Aorta (tissue), 5 donors: ENCODE measurements at places on chromosomes 2 and 18.

GRCh38 chr2:76498360-76498759 is 787.6 kb upstream of the GCFC2 start:
- no peak for DNase-seq

DNA sequence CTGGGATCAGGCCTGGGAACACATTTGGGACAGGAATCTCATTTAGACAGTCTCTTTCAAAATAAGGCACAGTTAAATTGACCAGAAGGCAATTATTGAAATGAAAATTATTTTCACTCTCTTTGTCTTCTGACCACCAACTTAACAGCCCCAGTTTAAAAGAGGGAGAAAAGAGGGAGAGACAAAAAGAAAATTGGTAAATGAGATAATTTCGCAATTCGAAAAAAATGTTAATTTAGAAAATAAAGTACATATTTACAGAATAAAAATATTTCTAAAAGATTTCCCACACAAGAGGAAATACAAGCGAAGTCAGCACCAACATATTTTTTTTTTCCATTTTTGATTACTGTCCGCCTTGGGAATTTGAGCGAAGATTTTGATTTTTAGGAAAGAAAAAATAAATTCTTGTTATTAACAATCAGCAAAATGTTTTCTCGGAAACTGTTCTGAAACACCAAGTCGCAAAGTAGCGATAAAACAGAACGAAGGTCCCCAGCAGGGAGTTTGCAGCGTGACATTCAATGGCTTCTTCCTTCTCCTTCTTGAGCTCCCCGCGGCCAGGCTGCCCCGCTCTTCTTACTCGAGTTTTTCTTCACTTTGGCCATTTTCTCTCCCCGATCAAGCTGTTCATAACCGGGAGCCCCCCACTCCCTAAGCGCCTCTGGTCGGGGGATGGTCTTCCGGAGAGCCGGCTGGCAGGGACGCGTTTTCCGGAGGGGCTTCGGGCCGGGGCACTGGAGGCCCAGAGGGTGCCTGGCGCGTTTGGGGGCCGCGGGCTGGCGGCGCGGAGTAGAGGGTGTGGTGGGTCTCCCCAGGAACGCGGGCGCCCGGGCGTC is 5.0 kb downstream of the SP9 start:
- DNase-seq: no peak

- no peak for DNase-seq
These were observed 276.9 kb downstream of the CAMKMT start for GRCh38 chr2:44638649-44639048.

DNA sequence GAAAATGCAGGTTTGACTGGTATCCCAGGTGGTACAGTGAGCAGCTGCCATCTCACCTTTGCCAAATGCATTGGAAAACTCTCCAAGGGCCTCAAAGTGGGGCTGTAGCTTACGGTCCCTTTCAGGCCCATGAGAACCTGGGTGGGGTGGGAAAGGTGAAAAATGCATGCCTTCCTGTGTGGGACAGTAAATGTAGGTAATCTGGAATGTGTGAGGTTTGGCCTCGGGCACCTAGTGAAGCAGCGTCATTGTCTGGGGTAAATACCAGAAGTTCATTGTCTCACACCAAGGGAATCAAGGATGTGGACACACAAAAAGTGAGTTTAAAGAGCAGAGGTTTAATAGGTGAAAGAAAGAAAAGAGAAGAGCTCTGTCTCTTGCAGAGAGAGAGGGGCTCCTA is 36.6 kb downstream of the TIMM21 start:
- no peak for DNase-seq

GRCh38 chr18:8865934-8866333 is 160.6 kb downstream of the MTCL1 start:
- no peak for DNase-seq

DNA sequence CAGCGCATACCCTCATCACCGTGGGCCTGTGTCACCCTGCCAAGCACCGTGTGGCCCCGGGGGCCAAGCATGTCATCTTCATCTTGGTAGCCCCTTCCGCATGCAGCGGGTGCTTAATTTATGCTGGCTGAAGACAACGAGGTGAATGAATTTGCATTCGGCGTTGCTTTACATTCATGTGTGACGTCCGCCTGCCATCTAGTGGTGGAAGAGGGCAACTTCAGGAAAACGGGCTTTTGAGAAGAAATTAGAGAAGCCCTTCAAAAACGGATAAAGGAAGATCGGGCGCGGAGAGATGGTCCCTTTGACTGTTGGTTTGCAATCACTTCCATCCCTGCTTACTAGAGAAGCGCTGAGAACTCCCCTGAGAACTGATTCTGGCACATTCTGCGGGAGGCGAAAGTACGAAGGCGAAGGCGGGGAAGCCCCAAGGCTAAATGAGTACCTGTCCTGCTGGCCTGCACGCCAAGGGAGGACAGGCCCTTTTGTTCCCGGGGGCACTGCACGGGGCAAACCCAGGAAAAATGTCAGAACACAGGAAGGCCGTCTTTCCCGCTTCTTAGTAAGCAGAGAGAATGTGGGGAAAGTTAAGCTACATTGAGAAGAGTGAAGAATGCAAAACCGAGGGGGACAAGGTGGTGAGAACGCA is 145.9 kb downstream of the ZNF516 start:
- DNase-seq: no peak

DNA sequence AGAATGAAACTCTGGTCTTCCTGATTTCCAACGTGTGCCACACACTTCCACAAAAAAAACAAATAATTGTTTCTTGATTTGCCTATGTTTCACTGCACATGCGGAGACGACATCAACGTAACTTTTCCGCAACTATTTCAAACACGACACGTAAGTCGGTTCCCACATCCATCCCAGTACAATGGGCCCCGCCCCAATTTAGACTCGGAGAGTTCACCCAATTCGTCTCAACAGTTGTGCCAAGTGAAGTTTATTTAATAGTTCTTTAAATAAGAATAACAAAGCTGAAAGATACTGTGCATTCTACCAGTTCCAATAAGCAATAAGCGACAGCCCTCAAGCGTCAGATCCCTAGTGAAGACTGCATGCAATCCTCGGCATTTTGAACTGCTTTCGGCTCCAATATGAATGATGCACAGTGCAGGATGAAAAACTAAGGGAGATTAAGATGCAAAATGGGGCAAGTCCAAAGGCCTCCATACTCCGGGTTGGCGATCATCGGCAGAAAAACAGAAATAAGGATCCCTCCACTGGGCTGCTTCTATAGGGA is 664 bp downstream of the CCT4 start:
- DNase-seq: no peak

DNA sequence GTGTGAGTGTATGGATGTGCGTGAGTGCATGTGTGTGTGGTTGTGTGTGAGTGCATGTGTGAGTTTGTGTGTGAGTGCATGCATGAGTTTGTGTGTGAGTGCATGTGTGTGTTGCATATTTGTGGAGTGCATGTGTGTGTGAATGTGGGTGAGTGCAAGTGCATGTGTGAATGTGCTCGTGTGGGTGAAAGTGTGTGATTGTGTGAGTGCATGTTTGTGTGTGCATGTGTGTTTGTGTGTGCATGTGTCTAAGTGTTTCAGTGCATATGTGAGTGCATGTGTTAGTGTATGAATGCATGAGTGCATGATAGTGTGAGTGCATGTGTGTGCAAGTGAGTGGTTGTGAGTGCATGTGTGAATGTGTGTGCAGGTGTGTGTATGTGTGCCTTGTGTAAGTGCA is 343.4 kb upstream of the SALL3 start:
- DNase-seq: no peak

- DNase-seq: no peak
These were observed 89.5 kb downstream of the COL6A3 start for GRCh38 chr2:237324405-237324831.

DNA sequence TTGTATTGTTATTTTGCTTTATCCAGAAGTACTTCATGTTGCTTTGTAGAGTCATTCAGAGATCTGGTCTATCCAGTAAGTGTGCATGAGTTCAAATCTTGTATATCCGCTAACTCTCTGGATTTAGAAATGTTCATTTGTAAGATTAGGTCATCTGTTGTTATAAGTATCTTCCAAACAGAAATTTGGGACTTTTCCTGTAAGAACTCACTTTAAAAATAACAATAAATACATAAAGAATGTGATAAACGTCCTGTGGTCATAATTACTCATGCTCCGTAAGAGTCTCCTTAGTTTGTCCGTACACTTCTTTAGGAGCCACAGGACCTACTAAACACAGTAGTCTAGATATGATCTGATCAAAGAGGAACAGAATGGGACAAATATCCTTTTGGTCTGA is 699.9 kb upstream of the SLC8A1 start:
- DNase-seq: no peak

DNA sequence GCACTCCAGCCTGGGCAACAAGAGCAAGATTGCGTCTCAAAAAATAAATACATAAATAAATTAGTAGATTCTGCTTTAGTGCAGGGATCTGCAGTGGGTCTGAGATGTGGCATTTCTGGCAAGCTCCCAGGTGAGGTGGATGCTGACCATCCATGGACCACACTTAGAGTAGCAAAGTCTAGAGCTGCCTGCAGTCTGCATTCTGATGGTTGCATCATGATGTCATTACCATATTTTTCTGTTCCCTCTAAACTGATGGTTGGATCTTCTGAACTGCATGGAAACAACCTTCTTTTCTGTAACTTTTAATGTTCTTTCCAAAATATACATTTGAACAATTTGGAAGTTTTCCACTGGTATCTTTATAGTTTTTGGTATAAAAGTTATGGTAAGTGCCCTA is 42.9 kb downstream of the MYL12B start:
- DNase-seq: no peak

DNA sequence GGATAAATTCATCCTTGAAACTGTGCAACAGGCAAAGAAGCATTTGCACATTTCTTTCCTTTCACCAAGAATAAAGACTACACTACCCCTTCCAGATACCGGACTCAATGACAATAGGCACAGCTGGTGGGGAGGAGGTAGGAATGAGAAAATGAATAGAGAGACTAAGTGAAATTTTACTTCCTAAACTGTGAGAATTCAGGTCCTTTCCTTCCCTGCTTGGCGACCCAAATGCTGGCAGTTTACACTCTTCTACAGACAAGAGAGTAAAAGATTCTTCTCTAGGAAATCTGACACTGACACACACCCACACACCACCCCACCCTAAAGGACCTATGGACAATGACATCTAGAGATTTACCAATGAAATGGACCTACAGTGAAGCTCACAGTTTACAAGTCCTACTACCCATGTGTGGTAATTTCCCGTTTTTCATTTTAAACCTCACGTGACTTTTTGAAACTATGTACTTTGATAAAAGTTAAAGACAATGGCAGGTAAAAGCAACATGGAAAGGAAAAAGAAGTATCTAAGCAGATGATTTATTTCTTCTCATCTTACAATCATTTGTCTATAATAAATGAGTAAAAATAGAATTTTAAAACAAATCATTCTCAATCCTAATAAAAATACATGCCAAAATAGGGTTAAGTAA is 27.9 kb downstream of the REV1 start:
- no peak for DNase-seq

GRCh38 chr18:7338846-7339245 is 108.0 kb downstream of the LRRC30 start:
- no peak for DNase-seq

DNA sequence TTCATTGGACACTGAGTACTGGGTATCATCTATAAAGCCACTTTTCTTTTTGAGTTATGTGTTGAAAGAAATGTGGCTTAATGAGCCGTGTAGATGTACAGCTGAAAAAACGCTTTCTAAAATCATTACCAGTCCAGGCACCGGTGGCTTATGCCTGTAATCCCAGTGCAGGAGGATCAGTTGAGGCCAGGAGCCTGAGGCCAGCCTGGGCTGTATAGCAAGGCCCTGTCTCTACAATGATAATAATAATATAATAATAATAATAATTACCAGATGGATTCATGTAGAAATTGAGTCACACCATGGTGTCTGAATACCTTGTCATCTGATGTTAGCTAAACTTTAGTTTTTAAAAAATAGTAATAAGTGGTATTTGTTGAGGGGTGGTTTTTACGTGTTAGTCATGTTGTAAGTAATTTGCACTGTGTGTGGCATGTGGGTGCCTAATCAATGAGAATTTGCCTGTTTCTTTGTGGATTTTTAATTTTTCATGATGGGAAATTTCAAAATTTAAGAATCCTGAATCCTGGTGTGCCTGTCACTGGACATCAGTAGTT is 30.1 kb downstream of the NCK2 start:
- DNase-seq: no peak

DNA sequence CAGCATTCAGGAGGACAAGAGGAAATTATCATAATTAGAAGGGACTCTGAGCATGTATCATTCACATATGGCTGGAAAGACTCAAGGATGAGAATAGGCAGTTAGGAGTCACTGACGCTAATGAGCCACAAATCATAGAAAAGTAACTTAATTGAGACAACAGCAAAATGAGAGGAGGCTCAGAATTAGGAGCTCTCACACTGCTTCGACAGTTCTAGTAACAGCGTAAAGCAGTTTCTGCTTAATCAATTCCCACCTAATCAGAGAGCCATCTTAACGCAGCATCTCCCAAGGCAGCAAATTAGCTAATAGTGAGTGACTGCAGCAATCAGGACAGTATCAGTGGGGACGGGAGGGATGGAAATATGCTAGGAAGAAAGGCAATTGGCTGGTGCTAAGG is 32.8 kb downstream of the ANKRD44 start:
- no peak for DNase-seq

DNA sequence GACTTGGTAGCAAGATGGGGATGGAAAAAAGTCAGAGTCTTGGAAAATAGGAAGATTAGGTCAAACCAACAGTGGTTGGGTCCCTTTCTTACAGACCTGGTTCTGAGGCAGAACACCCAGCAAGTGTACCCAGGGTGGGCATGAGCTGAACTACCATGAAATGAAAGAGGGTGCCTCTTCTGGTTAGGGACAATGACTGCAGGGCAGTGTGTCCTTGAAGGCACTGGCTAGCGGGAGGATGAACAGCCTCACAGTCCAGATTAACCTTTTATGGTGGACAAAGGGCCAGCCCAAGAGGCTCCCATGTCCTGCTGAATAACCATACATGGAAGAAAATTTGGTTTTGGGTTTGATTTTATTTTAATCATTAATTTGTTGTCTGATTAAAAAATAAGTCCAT is 61.8 kb upstream of the CCDC85A start:
- DNase-seq: no peak

DNA sequence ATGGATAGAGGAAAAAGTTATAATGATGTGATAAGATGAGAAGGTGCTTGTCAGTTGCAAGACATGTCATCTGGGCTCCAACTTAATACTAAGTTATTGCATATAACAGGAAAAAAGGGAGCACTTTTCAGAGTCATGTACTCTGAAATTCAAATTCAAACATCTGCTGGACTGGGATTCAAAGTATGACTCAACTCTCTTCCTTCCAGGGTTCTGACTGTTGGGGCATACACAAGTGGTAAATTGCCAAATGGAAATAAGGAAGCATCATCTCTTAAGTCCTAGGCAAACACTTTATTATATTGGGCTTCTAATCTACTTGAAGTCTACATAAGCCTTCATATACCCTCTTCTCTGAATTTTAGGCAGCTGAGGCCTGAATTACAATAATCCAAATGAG is 44.9 kb downstream of the ZBTB14 start:
- DNase-seq: no peak

GRCh38 chr2:218959761-218960308 is 369 bp downstream of the CDK5R2 start:
- DNase-seq: no peak

DNA sequence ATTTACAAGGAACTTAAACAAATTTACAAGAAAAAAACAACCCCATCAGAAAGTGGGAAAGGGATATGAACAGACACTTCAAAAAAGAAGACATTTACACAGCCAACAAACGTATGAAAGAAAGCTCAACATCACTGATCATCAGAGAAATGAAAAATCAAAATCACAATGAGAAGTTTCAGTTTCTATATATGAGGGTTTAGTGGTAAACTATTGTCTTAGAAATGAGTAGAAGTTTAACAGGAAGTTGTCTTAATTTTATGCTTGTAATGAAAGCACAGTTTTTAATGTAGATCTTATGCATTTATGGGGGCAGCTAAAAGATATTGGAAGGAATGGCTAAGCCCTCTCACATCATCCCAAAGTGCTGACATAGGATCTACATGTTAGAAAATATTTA is 325.4 kb downstream of the ERBB4 start:
- DNase-seq: no peak
